NCI-H510A treated with DMSO at 0.1 percent for 48 hours (cell line): ENCODE measurements at places on chromosomes 6 and 20.
A peak's percentile ranks its signal among the peaks of the same experiment; 100 is the strongest.

DNA sequence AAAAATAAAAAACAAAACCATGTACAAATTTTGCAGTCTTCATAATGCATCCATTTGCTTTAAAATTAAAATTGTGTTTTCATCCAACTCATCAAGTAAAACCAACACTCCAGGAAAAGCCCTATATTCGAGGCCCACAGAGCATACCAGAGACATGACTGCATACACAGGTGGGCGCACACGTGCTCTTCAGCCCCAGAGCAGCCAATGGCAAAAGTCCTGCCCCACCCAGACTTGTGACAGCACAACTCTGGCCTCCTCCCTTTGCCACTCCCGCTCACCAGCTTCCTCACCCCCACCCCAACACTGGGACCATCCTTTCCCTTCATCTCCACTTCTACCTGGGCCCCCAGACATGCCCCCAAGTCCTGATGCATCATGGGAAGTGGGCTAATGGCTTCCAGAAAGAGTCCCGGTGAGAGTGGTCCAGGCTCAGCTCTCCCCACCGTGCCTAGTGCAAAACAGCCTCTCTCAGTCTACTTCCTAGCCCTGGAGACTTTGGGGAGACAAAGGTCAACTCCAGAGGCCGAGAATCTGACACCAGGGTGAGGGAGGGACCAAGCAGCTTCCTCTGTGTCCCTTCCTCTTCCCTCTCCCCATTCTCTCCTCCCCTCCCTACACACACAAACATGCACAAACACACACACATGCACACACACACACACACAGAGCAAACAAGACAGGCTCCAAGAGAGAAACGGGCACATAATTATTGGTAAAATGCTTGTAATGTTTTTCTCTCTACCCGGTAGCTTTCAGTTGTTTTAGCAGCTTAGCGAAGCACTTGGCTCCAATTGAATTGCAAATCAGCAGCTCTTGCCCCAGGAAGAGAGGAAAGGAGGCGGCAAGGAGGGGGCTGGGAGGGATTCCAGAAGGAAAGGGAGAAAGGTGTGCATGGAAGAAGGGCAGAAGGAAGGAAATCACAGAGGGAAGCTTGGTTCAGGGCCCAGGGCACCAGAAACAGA, 14.3 kb downstream of the GRM4 start:
- no peak for DNase-seq

DNA sequence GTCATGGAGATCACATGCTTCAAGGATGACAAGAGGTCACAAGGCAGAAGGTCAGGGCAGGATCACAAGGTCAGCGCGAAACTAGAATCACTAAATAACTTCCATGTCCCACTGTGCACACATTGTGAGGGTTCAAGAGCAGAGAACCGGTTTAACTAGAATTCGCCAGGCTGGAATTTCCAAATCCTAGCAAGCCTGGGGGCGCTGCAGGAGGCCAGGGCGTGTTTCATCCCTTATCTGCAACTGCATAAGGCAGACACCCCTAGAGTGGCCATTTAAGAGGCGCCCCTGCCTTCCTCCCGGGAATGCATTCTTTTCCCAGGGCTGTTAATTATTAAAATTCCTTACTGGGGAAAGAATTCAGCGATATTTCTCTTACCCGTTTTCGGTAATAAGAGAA, 40.2 kb upstream of the SLC22A1 start:
- no peak for DNase-seq

GRCh38 chr20:36890586-36890985, 14.6 kb downstream of the TLDC2 start:
- DNase-seq, result no peak

GRCh38 chr20:60242836-60243505, 284.7 kb downstream of the CDH26 start:
- DNase-seq, result no peak

DNA sequence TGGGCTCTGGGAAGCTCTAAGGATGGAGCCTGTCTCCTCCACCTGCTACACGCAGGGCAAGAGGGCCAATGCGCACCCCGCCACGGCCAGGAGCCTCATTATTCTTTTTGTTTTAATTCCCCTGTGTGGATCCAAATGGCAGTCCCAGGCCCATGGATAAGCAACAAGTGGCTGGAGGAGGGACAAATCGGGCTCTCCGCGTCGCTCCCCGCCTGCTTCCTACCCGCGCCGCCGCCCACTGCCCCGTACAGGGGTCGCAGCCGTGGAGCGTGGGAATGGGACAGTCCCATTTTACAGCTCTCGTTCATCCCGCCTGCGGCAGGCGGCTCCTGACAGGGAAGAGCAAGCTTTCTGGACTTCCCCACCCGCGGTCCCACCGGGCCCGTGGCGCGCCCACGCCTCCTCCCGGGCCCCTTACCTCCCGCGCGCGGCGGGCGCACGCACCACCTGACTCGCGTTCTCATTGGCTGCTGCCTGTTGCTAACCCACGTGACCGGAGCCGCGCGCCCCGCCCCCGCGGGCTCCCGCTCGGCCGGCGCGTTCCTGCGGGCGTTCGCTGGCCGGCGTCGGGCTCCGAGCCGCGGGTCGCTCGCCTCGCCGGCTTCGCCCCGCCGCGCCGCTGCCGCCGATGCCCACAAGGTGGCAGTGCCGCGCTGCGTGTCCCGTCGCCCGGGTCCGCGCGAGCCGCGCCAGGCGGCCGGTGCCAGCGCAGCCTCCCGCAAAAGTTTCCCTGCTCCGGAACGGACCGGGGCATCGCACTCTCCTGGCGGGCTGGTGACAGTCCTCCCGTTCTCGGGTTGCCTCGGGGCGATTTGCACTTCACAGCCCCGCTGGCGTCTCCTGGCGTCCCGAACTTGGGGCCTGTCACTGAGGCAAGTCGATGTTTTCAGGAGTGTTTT, 93.3 kb downstream of the CD83 start:
- peak; percentile 80 for DNase-seq

- no peak for DNase-seq
Measured at GRCh38 chr6:100378576-100378975, 86.1 kb downstream of the SIM1 start.

DNA sequence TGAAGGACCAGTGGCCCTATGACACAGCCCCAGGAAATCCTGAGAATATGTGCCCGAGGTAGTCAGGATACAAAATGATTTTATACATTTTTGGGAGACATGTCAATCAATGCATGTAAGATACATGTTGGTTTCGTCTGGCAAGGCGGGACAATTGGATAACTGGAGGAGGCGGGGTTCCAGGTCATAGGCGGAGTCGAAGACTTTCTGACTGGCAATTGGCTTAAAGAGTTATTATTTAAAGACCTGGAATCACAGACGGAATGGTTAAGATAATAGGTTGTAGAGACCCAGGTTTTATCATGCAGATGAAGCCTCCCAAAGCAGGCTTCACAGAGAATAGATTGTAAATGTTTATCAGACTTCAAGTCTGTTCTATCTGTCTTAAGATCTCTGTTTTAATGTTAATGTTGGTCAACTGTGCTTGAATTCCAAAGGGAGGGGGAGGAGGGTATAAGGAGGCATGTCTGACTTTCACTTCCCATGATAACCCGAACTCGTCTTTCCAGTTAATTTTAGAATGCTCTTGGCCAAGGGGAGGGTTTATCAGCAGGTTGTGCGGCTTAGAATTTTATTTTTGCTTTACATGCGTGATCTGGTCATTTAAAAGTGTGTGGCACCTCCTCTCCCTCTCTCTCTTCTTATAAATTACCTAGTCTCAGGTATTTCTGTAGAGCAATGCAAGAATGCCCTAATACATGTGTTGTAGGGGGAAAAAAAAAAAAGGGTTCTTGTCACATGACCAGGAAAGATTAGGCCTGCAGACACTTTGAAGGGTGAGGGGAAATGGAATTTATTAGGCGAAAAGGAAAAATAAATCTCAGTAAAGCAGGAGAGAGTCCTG, 230.7 kb downstream of the NFATC2 start:
- no peak for DNase-seq

DNA sequence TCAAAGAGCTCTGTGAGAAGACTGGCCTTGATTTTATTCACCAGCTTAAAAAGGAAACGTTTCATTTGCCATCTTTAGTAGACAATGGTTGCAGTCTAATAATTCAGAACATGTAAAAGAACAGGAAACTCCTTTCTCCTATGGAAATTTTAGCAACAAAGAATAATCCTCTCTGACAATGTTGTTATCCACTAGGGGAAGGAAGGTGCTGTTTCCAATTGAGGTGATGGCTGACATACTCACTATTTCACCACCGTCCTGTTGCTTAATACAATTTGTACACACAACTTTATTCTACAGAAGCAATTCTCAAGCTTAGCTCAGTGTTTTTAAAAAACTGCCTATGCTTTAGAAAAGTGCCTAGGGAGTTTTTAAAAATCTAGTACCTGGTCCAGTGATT, 192.7 kb downstream of the ARHGAP18 start:
- DNase-seq, result no peak

DNA sequence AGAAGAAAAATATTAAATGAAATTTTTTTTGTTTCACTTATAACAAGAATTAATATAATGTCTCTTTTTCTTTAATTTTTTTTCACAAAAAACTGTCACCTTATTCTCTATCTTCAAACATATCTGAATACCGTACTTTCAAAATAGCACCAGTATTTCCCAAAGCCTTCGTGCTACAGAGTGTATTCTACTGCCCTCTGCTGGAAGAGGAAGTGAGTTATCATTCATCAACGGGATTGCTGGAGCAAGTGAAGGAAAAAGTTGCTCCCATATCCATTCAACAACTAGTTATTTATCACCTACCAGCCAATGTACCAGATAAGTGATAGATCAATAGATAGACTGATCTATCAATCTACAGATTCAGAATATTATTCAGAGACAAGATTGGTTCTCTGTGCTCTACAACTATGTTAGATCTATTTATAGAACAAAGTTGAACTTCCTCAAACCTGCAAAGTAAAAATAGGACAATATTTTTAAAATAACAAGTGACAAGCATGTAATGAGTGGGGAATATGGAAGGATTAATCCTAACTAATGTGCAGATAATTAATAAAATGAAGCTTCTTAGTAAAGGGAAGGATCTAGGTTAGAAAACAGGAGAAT, 26.7 kb upstream of the TFAP2B start:
- peak; percentile 61 for DNase-seq

GRCh38 chr6:6357032-6357431, 36.6 kb upstream of the F13A1 start:
- no peak for DNase-seq
